ENCODE measurements at places on chromosomes 4 and X.

DNA sequence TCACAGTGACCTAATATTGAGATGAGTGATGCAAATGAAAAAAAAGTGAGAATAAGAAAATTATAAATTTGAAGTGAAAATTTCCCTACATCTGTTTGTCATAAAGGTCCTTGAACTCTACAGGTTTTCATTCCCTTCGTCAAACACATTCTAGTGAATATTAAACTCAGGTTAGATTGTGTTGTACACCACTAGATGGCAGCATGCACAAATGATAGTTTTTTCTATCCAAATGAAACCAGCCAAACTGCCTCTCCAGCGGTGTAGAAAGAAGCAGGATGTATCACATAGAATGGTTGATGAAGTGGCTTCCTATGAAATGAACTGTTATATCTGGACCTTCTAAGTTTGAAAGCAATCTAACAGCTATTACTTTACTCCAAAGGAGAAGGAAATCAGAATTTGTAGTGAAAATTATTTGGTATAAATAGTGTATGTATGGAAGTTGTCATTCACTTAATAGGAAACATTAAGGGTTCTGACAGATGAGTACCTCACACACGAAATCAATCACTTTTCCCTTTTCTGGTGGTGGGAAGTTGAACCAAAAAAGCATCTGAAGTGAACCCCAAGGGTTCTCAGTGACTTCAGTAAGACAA lies 382.7 kb downstream of the UNC5C start:
- no peak for DNase-seq

- no peak for DNase-seq
These were observed 73.3 kb downstream of the MANBA start for GRCh38 chr4:102687373-102687981.

DNA sequence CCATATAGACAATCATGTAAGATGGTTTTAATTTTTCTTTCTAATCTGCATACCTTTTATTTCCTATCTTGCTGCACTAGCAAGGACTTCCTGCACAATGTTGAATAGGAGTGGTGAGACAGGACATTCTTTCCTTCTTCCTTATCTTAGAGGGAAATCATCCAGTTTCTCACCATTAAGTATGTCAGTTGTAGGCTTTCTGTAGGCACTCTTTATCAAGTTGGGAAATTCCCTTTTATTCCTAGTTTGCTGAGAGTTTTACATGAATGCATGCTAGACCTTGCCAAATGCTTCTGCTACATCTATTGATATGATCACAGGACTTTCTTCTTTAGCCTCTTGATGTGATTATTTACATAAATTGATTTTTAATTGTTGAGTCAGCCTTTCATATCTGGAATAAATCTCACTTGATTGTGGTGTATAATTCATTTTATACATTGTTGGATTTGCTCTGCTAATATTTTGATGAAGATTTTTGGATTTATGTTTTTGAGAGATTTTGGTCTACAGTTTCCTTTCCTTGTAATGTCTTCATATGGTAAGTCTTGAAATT lies 23.8 kb downstream of the RNF175 start:
- DNase-seq: no peak

DNA sequence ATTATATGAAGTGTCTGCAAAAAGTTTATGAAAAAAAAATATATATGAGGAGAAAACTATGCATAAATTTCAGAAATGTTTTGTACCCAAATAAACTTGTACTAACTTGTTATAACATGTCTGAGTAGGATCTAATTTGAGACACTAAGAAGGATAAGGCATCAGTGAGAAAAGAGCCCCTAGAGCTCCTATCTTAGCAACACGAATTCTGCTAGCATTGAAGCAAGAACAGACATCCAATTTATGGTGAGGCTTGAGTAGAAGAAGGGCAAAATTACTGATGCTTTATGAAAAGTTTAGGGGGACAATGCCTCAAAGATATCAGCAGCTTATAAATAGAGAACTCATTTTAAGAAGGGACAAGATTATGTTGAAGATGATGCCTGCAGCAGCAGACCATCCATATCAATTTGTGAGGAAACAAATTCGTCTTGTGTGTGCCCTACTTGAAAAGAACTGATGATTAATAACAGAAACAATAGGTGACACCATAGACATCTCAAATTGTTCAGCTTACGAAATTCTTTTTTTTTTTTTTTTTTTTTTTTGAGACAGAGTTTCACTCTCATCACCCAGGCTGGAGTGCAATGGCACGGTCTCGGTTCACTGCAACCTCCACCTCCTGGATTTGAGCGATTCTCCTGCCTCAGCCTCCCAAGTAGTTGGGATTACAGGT lies 35.7 kb upstream of the ADAM29 start:
- DNase-seq: no peak

GRCh38 chr4:155526452-155527169 lies 140.0 kb upstream of the GUCY1A1 start:
- DNase-seq: no peak

DNA sequence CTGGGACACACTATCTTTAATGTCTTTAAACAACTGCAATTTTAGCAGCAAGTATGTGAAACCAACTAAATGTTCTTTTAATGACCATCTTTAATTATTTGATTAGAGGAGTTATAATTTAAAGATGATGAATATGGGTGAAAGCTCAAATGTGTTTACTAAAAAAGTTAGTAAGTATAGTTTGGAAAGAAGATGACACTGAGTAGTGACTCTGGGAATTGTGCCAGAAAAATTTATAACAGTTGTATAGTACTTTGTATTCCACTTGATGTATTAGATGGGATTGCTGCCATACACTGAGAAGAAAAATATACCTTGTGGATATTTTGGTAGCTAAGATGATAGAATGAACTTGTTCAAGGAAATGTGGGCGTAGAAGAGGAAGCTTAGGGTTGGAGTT lies 19.5 kb upstream of the PACRGL start:
- no peak for DNase-seq

- DNase-seq: no peak
These were observed 31.6 kb upstream of the ABCG2 start for GRCh38 chr4:88189881-88190585.

DNA sequence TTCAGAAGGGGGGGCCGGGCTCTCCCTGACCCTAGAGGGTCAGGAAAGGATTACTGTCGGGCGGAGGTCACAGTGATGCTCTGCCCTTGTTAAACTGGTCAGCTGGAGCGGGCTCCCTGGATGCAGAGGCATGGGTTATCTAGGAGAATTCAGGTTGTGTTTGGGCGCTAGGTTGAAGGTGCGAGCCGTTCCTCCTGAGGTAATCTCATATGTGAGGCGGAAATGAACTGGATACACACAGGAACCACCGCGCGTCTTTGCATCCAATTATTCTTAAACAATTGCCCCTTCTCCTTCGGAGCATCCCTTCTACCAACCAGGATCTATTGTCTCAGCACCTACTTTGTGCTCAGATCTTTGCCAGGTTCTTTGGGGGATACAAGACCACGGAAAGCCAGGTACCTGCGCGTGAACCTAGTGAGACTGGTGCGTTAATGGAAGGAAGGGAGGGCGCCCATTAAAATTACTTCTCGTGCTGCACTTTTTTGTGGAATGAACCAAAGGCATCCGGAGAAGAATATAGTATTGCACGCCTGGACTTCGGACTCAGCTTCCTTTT lies 28.4 kb downstream of the HAND2 start:
- no peak for DNase-seq

GRCh38 chrX:100643956-100644860 lies at the start of gene SRPX2:
SRPX2 (plus strand) TSS chrX:100644199; CDS start chrX:100646323, 2,124 bp downstream.
- no peak for DNase-seq

DNA sequence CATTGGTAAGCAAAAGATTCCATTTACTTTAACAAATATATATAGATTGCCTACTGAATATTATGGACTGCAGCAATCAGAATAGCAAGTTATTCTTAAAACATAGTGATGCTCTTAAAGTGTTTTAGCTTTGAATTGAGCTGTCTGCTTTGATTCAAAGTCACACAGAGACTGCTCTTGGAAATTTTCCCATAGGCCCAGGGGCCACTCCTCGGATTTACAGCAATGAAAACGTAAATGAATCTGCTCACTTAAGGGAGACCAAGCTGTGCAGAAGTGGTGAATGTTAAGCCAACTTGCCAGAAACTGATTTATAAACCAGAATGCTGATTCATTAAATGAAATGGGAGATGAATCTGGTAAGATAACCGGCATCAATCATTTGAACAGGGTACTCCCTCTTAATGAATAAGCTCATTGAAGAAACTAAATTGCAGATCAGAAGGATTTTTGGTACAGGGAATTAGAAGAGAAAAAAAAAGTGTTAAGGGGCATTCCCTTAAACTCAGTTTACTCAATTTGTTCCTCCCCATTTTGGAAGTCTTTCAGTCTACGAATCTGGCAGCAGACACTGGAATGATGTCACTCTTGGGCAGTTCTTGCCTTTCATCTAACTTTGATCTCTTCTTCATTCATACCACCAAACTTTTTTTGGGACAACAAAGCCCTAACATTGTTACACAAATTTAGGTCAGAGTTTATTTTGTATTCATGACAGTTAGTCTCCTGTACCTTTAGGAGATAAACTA lies 363.3 kb upstream of the MAGEB2 start:
- DNase-seq: no peak

DNA sequence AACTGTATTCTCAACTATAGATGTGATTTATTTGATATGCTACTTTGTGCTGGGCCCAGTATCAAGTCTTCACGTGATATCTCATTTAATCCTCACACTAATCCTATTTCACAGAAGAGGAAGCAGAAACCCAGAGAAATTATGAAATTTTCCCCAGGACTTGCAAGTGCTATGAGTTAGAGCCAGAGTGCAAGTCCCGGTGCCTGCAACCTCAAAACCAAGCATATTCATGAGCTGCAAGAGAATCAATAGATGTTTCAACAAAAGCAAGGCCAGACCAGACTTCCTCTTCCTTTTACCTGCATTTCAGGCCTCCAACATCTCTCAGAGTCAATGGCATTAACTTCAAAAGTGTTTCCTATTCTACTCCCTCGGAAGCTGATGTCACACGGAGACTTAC lies 92.2 kb upstream of the GATB start:
- no peak for DNase-seq

DNA sequence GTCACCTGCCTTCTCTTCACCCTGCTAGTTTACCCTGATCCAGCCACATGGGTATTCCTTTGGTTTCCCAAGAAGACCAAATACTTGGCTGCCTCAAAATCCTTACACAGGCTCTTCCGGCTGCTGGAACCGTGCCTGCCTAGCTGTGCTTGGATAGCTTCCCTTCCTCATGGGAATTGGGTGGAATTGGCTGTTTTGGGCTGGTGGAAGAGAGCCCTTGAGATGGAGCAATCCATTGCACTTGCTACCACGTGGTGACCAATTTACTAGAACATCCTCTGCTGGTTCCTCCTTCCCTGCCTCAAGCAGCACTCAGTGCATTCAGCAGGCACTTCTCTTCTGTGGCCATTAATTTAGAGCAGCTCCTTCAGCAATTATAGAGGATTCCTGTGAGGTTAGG lies 119.3 kb upstream of the AP1S2 start:
- no peak for DNase-seq

GRCh38 chr4:188408244-188409030 lies 269.2 kb downstream of the TRIML1 start:
- no peak for DNase-seq

GRCh38 chr4:59553721-59554091 lies 1646.4 kb upstream of the ADGRL3 start:
- DNase-seq: no peak

DNA sequence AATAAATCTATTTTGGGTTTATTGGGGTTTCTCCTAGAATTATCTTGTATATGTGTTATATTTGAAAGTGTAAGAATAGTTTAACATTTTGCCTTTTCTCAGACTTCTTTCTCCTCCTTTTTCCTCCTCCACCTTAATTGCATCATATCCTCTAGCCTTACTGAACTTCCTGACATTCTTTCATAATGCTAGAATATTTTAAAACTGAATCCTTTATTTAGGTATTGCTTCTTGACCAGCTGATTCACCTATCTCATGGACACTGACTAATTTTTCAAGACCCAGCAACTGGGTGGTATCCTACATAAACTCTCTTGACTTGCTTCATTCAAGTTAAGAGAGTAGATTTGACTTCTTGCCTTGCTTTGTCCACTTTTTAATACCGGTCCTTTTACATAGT lies 1508.9 kb downstream of the STIM2 start:
- DNase-seq: no peak

DNA sequence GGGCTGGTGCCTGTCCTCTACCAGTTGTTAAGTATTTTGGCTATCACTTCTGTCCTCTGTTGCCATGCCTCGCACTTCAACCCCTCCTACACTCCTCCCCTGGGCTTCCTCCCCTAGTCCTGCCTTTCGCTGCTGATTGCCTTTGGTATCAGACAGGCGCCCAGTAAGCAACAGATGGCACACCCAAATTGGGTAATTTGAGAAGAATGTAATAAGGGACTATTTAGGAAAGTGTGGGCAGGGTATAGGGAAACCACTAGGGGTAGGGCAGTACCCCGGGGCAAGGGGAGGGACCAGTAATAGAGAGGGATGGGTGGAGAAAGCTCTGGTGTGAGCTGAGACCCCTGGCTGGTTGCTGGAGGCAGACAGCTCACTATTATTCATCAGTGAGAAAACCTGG lies 172.7 kb upstream of the USP9X start:
- no peak for DNase-seq

Measured in WTC11 (cell line).